Coronary artery (tissue), 2 donors: ENCODE measurements at places on chromosomes 3 and 15.

DNA sequence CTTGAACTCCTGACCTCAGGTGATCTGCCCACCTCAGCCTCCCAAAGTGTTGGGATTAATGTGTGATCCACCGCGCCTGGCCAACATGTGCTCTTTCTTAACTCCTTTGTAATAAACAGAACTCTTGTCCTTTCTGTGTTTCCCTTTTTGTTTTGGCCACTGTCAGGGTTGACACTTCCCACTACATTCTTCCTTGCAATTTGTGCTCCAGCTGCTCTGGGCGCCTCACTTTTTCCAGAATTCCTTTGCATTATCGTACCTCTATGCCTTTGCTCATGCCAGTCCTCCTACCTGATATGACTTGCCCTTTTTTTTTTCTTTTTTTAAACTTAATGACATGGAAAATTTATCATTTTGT, 38.8 kb upstream of the SMAD3 start:
- DNase-seq = no peak

DNA sequence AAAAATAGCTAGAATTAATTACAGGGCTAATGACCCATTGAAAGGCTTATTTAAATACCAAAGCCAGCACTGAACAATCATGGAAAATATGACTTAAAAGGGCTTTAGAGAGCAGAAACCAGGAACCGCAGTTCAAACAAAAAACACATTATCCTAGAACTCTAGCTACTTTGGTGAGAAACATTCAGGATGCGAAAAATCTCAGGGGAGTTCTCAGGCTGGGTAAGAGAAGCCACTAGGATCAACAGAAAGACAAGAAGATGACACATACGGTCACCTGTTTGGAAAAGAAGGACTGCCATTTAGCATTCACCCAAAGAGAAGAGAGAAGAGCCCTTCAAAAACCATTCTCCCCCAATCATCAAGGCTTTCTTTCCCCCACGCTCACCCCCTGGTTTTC, 75.6 kb upstream of the ICE2 start:
- DNase-seq = no peak

DNA sequence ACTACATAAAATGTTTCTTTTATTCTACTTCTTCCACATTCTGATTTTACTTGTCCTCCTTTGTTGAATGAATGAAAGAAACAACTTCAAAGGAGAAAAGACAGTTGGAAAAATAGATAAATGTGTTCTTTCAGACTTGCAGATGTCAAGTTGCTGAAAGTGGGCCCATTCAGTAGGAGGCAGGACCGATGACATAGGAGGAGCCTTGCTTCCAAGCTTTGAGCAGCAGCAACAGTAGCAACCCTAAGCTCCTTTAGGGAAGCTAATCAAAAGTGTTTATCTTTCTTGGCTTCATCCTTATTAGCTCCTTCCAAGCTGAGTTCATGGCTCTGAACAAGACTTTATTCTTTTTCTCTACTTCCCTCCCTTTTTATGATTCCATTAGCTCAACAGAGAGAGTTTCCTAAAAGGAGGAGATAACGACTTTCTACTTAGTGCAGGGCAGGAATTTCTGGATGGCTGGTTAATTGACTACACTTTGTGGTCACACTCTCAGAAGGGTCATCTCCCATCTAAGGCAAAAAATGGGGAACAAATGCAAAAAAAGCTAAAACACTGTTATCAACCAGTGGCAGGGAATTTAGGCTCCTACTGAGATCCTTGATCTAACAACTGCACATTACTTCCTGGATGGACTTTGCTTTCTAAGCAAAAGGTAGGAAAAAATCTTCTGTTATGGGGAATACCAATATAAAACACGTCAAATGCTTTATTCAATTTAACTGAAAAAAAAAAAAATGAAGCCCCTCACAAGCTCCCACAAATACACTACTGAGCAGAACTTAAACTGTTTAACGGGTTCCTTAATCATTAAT, 4.8 kb downstream of the MORC1 start:
- DNase-seq = no peak

- no peak for DNase-seq
Observed at GRCh38 chr15:67925182-67925581, 85.3 kb upstream of the RNU6-1 start.

- no peak for DNase-seq
Observed at GRCh38 chr3:131349946-131350347, 31.6 kb upstream of the NUDT16 start.

DNA sequence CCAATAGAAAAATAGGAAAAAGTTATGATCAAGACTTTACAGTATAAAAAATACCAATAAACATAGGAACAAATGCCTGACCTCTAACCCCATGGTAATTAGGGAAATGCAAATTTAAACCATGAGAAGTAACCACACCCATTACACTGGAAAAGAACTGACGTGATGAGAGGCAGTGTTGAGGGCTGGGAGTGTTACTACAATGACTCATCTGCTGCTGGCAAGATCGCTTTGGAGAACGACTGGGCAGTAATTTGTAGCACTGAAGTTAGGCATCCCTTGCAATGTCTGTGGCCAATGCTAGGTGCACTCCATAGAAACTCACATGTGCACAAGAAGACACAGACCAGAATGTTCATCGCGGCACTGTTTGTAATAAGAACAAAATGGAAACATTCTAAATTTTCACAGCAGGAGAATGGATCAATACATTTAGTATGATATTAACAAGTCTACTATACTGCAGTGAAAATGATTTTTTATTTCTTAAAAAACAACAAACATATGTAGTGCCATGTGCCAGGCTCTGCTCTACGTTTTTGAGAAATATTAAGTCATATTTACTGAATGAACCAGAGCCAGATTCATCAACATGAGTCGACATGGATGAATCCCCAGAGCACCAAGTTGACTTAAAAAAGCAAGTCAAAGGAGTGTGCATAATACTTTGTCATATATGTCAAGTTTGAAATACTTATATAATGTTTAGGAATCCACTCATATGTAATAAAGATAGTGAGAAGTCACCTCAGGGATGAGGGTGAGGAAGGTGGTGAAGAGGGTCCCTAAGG, 37.6 kb upstream of the EPHB3 start:
- no peak for DNase-seq

GRCh38 chr15:101723171-101723873, 951 bp downstream of the TARS3 start:
- DNase-seq = no peak

- no peak for DNase-seq
Observed at GRCh38 chr15:78878356-78878755, 5.7 kb downstream of the MORF4L1 start.

DNA sequence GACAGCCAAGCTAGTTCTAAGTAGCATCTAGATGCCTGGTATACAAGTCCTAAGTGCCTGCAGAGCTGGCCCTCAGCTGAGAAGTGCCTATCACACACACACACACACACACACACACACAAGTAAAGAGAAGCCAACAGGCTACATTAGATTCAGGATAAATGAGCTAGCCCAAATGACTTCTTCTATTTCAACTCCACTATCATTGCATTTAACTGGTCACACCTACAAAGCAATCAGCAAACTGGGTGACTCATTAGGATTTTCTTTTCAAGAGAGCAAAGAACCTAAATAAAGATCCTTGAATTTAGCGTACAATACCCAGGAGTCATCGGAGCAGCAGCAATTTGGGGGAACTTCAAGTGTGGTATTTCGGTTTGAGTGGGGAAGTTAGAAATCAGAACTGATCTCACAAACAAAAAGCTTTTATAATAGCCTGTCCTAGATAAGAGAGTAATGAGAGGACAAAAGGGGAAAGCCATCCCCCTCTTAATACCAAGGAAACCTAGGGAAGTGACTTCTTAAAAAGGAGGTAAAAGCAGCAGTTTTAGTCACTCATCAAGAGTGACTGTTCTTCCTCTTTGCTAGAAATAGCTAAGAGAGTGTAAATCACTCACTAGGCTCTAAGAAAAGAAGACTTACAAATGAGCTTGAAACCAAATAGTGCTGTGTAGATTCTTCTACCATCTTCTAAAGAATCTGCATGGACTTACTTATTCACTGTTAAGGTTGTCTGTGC, 112.7 kb downstream of the TNIK start:
- DNase-seq = no peak

- DNase-seq = no peak
Observed at GRCh38 chr15:98725874-98726273, 77.5 kb downstream of the IGF1R start.

DNA sequence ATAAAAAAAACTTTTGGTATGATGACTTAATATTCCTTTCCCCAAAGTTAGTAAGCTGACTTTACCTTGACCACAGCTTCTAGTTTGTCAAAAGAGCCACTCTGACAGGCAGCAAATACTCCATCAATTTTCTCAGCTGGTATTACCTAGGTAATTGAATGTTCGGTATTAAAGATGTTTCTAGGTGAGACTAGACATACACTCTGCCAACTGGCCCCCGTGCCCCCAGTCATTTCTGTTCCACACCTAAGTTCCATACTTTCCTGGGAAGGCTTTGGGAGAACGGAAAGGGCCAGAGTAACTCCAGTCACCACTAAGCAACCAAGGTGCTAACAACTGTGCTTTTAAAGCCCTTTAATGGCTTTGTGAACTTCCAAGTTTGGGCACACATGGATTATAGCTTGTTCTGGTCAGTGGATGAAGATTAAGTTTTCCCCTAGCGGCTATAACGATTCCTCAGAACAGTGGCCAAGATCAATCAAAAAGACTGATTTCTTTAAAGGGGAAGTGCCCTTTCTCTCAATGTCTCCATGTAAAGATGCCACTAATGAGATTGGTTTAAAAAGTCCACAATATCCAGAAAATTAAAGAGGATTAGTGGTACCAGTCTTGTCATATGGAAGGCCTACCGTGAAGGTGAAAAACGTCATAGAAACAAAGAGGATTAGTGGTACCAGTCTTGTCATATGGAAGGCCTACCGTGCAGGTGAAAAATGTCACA, 7.0 kb downstream of the EIF4A2 start:
- no peak for DNase-seq

DNA sequence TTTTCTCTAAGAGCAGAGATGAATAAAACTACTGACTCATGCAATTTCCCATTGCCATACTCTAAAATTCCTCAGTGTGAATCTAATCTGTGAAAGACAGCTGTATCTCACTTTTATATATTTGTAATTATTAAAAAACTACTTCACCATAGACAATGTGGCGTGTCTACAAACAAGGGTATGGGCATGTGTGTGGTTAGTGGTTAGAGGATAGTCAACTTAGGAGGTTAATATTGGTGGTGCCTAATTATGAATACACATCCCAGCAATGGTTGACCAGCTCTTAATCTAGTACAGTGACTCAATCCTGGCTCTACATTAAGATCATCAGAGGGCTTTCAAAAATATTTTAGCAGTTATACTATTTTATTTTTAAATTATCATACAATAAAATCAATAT, 94.5 kb downstream of the GOLIM4 start:
- no peak for DNase-seq

- DNase-seq = no peak
Observed at GRCh38 chr3:65485826-65486469, 552.8 kb downstream of the MAGI1 start.

DNA sequence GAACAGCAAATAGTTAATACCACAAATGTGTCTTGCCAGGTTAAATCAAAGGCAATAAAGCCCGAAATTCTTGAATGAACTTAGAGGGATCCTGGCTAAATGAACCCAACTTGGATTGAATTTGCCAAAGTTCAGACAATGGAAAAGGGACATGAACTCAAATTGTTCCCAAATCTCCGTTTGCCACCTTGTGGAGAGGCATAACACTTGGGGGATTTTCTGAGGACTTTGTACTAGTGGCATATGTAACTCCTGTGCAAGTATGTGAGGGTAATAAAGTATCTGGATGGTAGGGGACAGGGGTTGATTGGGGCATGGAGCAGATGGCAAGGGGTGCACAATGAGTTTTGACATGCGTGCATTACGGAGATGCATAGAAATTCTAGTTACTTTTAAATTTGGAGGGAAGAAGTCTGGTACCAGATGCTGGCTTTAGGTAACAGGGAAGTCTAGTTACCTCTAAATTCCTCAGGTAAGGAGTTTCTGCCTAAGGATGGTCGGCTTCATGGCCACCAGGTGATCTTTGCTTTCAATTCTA, 1.2 kb upstream of the TCAIM start:
- DNase-seq = no peak

DNA sequence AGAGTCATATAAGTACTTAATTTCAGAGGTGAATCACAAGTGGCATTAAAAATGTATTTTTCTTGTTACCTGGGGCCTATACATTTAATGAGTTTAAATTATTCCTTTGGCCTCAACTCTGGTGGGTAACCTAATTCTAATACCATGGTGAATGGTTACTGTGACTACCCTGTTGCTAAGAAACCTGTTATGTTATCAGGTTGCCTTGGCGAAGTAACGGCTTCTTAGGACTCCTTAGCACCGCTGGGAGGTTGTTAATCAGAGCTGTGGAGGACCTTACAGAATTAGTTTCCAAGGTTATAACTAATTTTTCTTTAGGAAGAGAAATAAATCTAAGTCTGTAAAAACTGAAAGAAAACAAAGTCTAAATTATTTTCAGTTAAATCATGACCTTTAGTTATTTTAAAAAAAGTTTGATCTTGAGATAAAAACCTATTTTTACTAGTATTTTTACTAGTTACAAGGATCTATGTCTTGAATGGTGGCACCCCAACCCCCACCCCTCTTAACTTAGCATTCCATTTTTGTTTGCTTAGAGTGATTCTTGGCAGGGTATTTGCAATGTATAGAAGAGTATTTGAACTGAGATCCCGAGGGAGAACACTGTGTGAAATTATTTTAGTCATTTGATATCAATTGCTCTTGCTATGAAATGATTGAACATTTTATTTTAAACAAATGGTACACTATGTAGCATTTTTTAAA, 155.5 kb downstream of the FNDC3B start:
- no peak for DNase-seq

GRCh38 chr3:127722091-127722784, 49.5 kb downstream of the ABTB1 start:
- no peak for DNase-seq

DNA sequence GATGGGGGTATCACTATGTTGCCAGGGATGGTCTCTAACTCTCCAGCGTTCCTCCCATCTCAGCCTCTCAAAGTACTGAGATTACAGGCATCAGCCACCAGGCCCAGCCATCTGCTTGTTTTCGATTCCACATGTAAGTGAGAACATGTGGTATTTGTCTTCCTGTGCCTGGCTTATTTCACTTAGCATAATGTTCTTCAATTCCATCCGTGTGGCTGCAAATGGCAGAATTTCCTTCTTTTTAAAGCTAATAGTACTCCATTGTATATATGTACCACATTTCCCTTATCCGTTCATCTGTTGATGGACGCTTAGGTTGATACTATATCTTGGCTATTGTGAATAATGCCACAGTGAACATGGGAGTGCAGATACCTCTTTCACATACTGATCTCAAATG, 70.6 kb downstream of the ASB7 start:
- DNase-seq = no peak
